GM04503 (cell line): ENCODE measurements at places on chromosomes 2 and 18.

DNA sequence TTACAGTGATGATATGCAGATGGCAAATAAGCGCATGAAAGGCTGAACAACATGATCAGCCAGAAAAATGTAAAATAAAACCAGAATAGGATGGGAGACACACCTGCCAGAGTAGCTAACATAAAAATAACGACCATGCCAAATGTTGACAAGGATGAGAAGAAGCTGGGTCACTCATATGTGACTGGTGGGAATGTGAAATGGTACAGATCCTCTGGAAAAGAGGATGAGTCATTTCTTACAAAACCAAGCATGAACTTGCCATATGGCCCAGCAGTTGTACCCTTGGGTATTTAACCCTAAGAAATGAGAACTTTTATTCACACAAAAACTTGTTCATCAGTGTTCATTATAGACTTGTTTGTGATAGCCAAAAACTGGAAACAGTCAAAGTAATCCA is 143.8 kb downstream of the SH3BP4 start:
- no peak for DNase-seq

DNA sequence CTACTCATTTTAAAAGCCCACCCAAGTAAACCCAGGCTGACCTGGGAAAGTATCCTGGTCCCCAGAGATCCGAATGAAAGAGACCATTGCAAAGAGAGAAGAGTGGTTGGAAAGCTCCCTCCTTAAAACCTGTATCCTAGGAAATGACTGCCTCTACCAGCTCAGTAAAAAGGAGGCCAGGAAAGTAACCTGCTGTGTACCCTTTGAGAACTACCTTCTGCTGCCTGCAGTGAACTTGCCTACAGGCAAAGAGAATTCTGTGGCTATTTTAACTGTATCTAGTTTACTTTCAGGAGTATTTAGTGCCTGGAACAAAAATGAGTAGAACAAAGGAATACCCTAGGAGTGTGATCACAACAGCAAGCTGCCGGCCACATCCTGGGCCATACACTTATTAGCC is 641.7 kb upstream of the NRXN1 start:
- DNase-seq: no peak

GRCh38 chr2:171531836-171532450 is 9.7 kb downstream of the CYBRD1 start:
- no peak for DNase-seq

DNA sequence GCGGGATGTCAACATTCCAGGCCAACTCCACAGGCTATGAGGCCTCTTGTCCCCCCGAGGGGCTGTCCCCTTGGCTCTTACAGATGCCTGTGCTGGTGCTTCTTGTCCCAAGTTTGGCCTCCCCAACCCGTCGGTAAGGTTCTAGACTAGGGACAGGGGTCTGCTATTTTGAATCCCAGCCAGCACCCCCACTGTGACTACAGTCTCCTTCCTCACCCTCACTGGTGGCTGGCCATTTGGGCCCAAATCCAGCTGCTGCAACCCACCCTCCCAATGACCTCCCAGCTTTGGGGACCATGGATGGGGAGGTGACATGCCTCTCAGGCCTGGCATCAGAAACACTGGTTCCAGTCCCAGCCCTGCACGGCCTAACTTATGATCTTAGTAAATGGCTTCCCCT is 18.7 kb downstream of the CFAP65 start:
- DNase-seq: no peak

- DNase-seq: no peak
Observed at GRCh38 chr2:146764301-146764700, 1080.5 kb upstream of the ACVR2A start.

GRCh38 chr2:64538764-64539433 is 14.8 kb downstream of the AFTPH start:
- no peak for DNase-seq

DNA sequence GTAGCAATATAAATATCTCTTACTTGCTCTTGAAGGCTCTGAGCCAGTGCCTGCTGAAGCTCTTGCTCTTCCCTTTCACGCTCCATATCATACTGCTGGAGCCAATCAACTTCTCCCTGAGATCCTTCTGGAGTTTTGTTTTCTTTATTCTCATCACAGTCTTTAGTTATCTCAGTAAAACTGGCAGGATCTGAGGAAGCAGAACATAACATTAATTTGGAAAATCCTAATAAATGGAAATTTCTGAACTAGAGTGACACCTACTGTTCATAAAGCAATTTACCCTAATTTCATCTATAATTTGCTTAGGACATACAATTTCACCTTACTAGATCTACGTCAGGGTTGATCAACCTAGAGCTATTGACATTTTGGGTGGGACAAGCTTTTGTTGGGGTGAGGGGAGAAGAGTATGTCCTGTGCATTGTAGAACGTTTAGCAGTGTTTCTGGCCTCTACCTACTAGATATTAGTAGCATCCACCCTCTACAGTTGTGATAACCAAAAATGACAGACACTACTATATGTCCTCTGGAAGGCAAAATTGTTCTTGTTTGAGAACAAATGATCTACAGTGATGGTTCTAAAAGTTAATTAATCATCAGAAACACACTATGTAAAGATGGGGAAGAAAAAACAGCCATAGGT is 47.2 kb downstream of the VIL1 start:
- no peak for DNase-seq

DNA sequence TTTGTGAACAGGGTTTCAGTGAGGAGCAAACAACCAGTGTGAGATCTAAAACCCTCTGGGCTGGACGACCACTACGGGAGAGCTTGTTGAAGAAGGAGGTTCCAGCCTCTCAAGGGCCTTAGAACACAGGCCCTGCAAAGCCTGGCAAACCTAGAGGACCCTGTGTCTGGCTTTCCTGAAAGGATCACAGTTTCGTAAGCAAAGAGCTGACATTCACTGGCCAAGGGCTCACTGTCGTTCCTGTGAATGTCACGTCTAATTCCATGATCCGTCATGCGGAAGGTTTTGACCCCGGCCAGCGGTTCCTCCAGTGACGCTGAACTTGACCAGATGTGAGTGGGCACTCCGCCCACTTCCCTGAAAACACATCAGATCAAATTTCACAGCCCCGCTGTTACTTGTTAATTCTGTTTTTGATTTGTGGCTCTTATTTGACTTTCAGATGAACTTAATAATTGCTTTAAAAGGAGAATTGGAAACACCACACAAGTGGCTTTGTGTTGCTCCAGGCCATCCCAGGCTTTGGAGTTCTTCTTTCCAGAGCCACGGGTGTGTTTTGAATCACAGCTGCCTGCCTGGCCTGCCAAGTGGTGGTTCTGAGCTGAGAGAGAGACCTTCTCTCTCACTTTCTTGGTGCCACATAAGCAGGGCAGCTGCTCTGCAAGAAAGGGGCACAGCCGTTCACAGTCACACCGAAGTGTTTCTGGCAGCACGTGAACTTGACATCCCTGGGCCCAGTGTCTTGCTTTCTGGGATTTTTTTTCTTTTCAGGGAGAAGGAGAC is 308.4 kb downstream of the NDUFA10 start:
- DNase-seq: no peak

GRCh38 chr18:79356435-79356834 is 39.3 kb upstream of the NFATC1 start:
- DNase-seq: no peak

DNA sequence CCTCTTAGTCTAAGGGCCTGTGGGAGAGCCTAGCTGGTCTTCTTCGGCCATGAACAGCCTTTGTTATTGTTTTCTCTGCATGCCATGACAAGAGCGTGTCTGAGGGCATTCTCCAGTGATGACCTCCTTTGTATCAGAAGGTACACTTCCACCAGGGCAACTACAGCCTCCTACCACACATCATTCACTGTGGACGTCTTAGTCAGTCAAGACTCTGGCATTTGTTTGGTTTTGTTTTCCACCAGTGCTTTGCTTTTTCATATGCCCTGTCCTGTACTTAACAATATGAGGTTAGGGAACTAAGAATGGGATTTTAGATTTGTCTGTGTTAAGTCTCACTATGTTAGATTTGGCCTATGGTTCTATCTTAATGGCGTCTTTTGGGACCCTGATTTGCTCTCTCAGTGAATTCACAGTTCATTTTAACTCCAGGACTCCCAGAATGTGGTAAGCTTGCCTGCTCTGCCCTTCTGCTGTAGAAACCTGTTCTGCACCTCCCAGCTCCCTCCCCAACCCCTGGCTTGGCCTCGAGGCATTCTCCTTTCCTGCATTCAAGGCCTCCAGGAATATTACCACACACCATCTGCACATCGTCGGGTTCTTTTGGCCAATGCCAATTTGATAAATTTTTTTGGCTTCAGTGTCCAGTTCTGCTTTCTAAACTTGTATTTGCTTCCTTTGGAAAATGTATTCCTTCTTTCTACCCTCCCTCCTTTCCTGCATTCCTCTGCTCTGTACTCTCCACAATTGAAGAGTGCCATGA is 42.8 kb upstream of the IL1R1 start:
- DNase-seq: no peak

DNA sequence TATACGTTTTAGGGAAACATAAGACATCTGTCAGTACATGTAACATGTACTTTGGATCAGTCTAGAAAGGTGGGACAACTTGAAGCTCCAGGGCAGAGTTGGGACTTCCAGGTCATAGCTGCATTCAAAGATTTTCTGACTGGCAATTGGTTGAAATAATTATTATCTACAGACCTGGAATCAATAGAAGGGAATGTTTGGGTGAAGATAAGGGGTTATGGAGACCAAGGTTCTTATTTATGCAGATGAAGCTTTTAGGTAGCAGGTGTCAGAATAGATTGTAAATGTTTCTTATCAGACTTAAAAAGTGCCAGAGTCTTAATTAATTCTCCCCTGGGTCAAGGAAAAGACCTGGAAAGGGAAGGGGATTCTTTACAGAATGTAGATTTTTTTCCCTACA is 19.8 kb downstream of the RPIA start:
- DNase-seq: no peak

- no peak for DNase-seq
Observed at GRCh38 chr2:167411367-167411766, 523.1 kb downstream of the XIRP2 start.

GRCh38 chr2:169007356-169007755 is 23.8 kb downstream of the ABCB11 start:
- no peak for DNase-seq

DNA sequence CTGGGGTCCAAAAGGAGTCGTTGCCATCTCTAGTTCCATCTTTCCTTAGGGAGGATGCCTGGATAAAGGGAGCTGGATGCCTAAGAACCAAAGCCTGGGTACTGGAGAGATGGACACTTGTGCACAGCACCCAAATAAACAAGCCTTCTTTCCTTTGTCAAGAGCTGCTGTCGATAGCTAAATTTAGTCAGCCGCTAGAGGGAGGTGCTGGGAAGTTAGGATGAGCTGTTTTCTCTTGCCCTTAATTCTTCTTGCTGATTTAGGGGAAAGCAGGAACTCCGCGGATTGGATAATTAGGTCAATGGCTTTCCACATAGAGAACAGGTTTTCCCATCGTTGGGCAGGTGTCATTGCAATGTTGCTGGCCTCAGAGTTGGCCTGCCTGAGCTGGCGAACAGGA is 30.9 kb upstream of the SERPINB12 start:
- DNase-seq: no peak

DNA sequence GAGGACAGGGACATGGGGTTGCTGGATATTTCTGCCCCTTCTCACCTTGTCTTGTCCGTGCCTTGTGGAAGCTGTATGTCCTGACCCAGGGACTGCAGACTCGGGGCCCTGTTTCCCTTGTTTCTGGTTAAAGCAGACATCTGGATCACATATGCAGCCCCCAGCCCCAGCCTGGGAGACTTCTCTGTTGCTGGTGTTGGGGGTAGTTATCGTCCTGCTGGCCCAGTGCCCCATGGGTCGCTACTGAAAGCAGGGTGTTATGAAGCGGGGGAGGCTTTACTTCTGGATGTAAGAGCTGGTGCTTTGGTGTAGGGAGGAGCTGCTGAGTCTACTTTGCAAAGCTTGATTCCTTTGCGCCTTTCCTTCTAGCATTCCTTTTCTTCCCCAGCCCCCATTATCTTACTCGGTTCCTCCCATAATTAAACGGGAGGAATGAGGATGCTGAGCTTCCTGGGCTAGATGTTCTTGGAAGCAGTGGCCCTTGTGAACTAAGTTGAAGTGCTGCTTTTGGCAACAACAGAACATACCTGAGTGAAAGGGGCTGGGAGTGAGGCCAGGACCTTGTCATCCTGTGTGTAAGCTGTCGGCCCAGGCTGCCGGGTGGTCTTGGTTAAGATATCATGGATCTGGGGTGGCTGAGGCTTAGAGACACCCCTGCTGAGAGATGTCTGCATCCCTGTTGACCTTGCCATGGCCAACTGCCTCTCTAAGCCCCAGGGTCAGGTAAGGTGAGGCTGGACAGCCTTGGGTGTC is 3.4 kb downstream of the TET3 start:
- DNase-seq: no peak

DNA sequence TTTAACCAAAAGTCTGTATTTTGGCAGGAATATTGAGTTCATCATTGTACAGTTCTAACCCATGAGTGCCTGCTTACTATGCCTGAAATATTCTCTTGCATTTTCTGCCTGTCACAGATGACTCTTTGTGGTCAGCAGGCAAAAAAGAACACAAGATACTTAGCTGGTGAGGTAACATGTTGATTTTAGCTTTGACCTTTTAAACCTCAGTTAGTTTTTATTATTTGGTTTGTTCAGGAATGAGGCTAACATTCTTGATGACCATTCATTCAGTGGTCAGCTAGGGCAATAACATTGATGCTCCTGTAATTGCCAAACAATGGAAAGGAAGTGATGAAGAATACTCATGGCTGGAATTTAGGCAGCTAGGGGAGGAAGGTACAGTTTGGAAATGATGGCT is 491.2 kb downstream of the PIK3C3 start:
- peak; percentile 97 for DNase-seq

- DNase-seq: no peak
Observed at GRCh38 chr2:72681016-72681995, 144.5 kb downstream of the EXOC6B start.
